ENCODE measurements at places on chromosomes 5 and 9.

DNA sequence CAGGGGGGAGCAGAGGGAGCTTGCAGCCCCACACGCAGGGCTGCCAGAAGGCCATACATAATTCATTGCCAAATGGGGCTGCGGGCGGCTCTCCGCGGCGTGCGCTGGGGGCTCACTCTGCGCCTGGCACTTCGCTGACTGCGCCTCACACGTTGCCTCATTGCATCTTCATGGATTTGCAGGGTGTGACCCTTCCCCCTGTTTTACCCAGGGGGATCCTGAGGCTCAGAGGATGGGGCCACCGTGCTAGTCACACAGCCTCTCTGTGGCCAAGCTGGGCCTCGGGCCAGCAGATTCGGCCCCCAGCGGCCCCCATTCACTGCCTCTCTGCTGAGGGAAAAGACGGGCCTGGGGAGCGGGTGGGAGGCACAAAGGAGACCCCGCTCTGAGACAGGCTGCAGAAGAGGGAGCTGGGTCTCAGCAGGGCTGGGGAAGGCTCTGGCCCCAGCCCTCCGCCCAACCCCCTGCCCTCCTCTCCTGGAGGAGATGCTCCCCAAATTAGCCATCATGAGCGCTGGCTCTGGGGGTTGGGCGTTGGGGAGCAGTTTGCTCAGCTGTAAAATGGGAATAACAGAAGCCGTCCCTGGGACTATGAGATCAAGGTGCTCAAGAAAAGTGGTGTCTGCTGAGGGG is 115.5 kb downstream of the C9orf50 start:
- no peak for DNase-seq

DNA sequence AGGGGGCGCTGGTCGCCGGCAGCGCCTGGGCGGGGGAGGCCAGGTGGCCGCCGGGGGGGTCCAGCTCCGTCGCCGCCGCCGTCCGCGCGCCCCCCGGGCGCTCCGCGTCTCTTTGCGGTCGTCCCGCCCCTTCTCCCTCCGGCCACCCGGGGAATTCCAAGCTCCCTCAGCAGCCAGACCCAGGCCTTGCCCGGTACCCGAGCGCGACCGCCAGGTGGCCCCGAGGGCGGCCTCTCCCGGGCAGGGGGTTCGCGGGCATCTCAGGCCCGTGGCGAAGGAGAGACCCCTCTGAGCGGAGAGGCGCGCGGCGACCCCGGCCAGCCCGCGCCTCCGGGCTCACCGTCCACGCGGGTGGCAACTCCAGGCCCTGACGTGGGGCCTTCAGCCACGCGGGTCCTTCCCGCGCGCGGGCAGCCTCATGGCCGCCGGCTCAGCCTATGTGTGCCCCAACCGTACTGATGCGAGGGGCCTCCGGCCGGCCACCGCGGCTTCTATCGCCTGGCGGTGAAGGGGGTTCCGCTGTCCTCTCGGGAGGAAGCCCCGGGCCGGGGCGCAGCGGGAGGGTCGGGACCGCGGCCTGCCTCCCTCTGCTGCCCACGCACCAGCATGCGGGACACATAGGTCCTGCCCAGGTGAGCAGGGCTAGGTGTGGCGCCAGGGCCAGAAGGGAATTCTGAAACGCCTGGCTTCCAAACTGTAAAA is 529 bp upstream of the NRARP start:
- DNase-seq = no peak

DNA sequence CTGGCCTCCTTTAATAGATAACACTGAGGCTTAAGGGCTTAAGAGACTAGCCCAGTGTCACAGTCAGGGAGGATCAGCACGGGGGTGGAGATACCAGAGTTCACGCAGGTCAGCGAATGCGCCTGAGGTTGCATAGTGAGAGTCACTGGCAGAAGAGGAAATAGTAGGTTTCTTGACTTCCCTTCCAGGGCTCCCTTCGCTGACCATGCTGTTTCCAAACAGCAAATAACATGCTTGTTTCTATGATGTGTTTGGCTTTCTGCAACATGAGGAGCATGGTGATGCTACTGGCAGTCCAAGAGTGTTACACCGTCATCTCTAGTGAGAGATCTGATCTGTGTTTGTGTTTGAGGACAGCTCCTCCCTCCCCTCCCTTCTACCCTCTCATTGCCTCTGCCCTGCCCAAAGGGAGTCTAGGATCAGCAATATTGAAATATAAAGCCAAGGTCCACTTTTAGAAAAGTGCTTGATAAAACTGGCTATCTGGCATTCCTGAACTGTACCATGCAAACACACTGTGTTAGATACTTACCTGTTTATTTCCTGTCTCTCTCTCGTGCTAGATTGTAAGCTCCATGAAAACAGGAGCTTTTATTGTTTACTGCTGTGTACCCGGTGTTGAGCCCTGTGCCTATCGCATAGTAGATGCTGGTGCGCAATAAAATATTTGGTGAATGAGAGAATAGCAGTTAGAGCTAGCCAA is 12.3 kb downstream of the TLE4 start:
- no peak for DNase-seq

GRCh38 chr5:151881621-151882225 is 42.9 kb downstream of the GLRA1 start:
- DNase-seq = no peak

DNA sequence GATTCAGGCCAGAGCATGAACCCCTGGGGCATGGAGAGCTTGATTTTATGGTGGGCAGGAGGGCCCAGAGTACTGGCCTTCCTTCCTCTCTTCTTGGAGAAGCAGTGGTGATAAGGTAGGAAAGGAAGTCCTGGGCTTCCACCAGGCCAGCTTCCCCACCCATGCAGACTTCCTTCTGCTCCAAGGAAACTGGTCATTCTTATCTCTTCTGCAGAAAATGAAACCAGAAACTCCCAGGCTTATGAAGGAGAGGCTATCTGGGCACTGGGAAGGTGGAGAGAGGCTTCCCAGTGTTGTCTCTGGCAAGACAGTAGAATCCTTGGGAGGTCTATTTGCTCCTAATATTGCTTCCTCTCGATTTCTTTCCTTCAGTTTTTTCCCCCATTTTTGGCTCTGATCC is 110.5 kb upstream of the EQTN start:
- DNase-seq = no peak

All from NCI-H345 (cell line).